ENCODE measurements at places on chromosomes 13 and 19.

GRCh38 chr13:107554460-107554859 is 660.9 kb downstream of the LIG4 start:
- DNase-seq, result no peak

- no peak for DNase-seq
These were observed 122.3 kb downstream of the URI1 start for GRCh38 chr19:30064348-30064699.

DNA sequence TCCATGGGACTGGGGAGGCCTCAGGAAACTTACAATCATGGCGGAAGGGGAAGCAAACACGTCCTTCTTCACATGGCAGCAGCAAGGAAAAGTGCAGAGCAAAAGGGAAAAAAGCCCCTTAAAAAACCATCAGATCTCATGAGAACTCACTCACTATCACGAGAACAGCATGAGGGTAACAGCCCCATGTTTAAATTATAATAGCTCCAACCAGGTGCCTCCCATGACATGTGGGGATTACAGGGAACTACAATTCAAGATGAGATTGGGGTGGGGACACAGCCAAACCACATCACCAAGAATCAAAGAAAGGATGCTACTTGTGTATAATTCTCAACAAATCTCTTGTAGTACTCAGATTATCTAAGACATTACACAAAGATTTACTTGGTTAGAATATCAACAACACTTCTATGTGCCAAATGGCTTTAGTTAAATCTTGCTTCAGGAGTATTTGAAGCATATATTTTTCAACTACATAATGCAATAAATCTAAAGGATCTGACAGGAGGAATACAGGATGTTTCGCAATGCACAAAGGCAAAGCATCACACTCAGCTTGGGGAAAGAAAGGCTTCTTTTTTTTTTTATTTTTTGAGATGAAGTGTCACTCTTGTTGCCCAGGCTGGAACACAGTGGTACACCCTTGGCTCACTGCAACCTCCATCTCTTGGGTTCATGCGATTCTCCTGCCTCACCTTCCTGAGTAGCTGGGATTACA is 180.0 kb downstream of the LHFPL6 start:
- DNase-seq, result no peak

DNA sequence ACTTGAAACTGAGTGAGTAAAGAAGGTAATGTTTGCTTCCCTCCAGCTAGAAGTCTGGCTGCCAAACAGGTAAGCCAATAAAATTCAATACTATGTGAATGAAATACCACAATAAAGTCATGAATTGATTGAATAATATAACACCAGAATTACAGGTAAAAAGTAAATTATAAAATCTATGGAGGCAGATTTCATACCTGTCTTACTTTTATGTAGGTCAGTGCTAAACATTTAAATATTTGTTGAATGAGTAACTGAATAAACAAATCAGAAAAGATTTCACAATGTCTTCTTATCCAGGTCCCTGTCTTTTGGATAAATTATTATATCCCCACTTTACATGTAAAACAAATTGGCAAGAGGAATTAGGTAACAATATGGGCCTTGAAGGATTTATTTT is 62.7 kb downstream of the MICU2 start:
- DNase-seq, result no peak

- DNase-seq, result no peak
These were observed 56.0 kb upstream of the RGCC start for GRCh38 chr13:41401366-41401765.

GRCh38 chr19:49506575-49507105 is 5.8 kb upstream of the FCGRT start:
- peak; percentile 48 for DNase-seq

DNA sequence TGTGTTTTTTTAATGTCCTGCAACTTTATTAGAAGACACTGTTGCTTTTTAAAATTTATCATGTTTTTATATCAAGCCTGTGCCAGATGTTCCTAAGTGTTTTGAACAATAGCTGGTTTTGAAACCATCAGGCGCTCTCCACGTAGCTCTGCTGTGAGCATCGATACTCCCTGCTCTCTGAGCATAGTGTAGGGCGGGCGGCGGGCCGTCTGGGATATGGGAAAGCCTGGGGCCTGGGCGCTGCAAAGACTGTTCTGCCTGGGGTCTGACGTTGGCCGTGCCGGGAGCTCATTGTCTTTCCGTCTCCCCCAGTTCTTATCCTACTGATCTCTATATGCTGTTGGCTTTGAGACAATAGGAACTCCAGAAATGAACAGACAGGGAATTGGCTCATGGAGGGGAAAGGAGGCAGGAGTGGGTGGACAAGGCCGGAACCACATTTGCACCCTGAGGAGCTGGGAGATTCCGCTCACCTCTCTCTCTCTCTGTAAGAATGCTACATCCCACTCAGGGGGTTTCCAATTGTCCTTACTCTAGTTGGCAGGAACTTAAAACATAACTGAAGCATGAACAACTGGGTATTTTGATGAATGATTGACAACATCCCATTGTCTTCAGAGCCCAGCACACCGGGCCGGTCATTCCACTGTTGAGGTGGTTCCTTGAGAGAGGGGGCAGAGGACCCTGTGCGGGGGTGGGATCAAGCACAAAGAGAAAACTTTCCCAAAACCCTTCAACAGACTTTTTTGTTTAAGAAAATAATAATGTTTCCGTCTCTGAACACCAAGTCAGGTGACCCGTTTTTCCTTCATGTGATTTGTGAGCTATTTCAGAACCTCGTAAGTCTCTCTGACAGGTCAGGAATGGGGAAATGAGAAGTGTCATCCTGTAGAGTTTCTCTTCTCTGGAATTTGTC is 64.7 kb downstream of the COL4A2 start:
- no peak for DNase-seq

- no peak for DNase-seq
These were observed 89.4 kb downstream of the DPF1 start for GRCh38 chr19:38134540-38135149.

GRCh38 chr13:80979035-80979641 is 638.2 kb upstream of the SPRY2 start:
- peak; percentile 84 for DNase-seq

DNA sequence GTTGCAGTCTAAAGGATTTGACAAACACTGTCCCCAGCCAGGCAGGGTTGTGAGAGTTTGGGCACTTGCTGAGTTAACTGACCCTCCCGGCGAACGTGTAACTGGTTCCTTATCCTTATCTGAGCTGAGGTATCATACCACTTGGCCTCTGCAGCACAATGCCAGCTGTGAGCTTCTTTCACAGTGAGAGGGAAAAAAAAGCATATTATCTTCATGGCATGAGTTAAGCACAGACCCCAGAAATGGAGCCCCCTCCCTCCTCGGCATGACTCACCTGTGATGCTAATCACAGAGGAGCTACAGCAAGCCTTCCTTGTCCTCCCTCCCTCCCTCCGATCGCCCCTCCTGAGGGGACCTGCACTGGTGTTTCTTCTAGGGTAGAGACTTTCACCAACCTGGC is 60.5 kb downstream of the EFNB2 start:
- DNase-seq, result no peak

- DNase-seq, result no peak
These were observed at the start of gene COX7A1 for GRCh38 chr19:36152352-36153091. COX7A1 (minus strand) TSS chr19:36152447; CDS start chr19:36152407, 40 bp downstream.

- DNase-seq, result peak; percentile 12
These were observed 68.4 kb upstream of the ARHGEF7 start for GRCh38 chr13:111046590-111047141.

DNA sequence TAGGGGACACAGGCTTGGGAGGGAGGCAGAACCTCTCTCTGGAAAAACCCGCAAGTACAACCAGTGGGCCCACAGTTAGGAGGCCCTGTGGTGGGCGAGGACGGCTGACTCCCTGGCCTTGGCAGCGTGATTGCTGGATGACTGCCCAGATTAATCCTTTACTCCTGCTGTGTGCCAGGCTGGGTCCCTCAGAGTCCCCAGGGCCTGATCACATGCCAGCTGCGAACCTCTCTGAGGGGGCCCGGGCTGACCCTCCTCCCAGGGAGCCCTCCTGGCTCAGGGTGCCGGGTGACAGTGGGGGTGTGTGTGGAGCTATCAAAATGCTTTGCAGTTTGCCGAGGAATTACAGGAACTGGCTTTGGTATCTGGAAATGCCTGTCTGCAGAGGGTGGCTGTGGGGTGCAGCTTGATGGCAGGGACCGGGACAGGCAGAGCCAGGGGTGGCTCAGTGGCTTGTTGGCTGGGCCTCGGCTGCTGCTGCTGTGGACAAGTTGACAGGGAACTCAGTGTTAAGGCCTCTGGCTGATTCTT is 48.9 kb downstream of the DNM2 start:
- DNase-seq, result peak; percentile 31

- DNase-seq, result peak; percentile 89
These were observed at the start of gene ZNF765 for GRCh38 chr19:53394974-53395839. ZNF765 (plus strand) TSS chr19:53395149; CDS start chr19:53398016, 2,867 bp downstream.

DNA sequence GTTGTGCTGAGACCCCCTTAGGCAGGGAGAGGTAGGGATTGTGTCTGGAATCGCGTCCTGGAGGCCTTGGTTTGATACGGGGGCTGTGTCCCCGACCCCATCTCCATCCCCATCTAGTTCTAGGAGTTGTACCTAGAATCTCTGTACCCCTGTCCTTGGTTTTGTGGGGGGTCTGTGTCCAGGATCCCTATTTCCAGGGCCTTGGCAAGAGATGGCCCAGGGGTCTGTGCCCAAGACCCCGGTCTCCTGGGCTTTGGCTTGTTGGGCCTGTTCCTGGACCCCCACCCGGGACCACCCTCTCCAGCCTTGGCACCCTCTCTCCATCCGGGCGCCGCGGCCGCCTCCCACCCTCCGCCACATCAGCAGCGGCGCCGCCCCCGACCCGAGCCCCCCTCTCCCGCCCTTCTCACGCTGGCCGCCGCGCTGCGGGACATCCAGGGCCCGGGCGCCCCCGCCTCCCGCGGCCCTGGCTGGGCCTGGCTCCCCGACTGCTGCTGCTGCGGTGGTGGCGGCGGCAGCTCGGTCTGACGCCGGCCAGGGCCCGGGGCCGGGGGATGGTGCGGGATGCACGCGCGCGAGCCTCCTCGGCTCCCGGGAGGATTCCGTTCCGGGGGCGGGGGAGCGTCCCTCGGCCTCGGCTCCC is at the start of gene NUMBL:
NUMBL (minus strand) TSS at position 602 of the 643 bp plus-strand sequence; CDS start at position 434, 168 bp downstream.
- no peak for DNase-seq

DNA sequence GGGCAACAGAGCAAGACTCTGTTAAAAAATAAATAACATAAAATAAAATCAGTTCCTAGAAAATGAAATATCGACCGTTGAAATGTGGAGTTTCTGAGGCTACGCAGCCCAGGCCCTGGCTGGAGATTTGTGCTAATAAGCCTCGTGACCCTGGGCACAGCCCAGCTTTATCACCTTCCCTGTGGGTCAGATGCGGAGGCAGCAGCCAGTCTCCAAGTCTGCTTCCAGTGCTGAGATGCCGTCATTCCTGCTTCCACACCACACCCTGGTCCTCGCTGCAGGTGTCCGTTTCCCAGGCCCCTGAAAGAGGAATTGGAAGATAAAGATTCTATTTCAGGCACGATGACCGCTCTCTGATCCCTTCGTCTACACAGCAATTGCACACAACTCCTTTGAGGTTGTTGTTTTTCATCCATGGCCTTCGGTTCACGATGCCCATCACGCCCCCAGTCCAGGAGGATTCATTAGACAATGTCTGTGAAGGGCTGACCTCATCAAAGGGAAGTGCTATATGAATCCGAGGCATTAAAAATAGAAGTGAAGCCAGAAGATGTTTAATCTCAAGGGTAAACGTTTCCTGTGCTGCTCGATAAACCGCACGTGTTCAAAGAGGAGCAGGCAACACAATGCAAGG is 48.3 kb upstream of the ATP11A start:
- DNase-seq, result no peak

GRCh38 chr19:57437931-57438330 is 2.8 kb downstream of the ZNF749 start:
- no peak for DNase-seq

- no peak for DNase-seq
These were observed 15.5 kb upstream of the ERCC1 start for GRCh38 chr19:45439190-45439568.

DNA sequence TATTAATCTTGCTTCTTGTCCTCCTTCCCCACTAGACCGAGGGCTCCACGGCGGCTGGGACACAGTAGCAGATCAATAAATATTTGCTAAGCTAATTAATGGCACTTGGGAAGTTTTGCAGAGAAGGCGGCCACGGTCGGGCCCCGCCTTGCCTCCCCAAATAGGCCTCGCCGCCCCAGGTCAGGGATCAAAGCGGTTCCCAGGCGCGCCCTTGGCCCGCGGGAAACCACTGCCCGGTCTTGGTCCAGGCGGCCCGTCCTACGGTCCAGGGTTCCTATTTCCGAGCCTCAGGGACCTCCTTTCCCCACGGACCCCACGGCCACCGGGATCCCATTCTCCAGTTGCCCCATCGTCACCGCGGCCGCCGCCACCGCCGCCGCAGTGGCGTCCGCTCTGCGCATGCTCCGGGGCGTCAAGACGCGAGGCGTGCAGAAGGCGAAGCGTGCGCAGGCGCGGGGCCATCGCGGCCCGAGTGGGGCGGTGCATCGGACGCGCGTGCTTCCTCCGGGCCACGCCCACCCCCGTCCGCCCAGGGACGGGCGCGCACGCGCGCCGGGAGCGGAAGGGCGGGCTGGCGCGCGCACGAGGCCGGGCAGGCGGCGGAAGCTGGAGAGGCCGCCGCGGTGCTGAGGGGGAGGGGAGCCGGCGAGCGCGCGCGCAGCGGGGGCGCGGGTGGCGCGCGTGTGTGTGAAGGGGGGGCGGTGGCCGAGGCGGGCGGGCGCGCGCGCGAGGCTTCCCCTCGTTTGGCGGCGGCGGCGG is at the start of gene SMARCA4:
SMARCA4 (plus strand) TSS at position 717 of the 759 bp plus-strand sequence. CDS start 23,122 bp downstream, outside the sequence.
- peak; percentile 96 for DNase-seq

DNA sequence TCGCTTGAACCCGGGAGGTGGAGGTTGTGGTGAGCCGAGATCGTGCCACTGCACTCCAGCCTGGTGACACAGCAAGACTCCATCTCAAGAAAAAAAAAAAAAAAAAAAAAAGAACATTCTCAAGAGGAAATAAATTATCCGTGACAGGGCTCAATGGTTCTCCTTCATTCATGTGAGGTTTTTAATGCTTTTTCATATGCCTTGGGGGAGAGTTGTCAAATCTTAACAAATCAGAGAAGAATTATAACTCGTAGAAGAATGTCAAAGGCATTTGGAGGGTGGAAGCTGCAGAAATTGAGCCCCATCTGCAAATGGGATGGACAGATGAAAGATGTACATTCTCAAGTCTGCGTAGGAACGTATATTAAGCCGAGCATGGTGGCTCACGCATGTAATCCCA is 34.9 kb upstream of the HOMER3 start:
- DNase-seq, result no peak

GRCh38 chr13:97224544-97225300 is 2.6 kb downstream of the MBNL2 start:
- DNase-seq, result no peak

DNA sequence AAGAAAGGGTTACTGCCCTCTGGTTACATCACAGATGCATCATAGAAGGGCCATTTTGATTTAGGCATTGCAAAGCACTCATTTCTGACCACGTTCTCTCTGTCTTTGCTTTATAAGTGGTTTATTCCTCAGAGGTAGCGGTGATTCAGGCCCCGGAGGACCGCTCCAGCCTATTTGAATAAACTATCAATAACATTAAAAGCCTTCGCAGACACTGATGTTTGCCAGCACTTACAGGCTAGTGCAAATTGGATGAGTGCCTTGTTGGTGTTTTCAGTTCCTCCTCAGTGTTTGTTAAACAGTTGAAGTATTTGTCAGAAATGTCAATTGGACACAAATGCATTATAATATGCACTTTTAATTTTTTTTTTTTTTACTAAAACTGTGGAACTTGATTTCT is 120.2 kb downstream of the RXFP2 start:
- peak; percentile 29 for DNase-seq

All from midbrain (tissue), 1 donor.